ENCODE measurements at places on chromosomes 13 and 19. TPM values are rescaled to one million over a fixed set of nuclear protein-coding genes. Genes with fewer than 3 reads are reported as not detected.

Gene VAV1
- total RNA-seq, result not detected

Gene MEIS3
- total RNA-seq, result 50.3 TPM

Gene KCNN1
- not detected for total RNA-seq

Gene FPR3
- total RNA-seq, result not detected

Gene CD33
- not detected for total RNA-seq

Gene TSSK6
- total RNA-seq, result 1.3 TPM

Gene MIDN
- total RNA-seq, result 62.6 TPM

Gene PLIN5
- total RNA-seq, result not detected

Gene CYP2B6
- not detected for total RNA-seq

Gene SSC5D
- total RNA-seq, result 54.8 TPM

Gene MEDAG
- 0.42 TPM for total RNA-seq

Gene KLF1
- total RNA-seq, result not detected

Gene ZNF208
- total RNA-seq, result not detected

Gene SIGLEC9
- not detected for total RNA-seq

Gene B3GNT3
- total RNA-seq, result not detected

Gene ZNF471
- total RNA-seq, result 2.6 TPM

Gene CRX
- not detected for total RNA-seq

Gene TTYH1
- not detected for total RNA-seq

Gene OR7D2
- total RNA-seq, result not detected

Gene REEP6
- total RNA-seq, result 2.1 TPM

Gene FREM2
- total RNA-seq, result not detected

Gene ATP8B3
- total RNA-seq, result 4.1 TPM

Gene IL12RB1
- total RNA-seq, result not detected

Gene PPP1R13L
- 19.3 TPM for total RNA-seq

Gene SERTM1
- not detected for total RNA-seq

Gene OR10H1
- not detected for total RNA-seq

Gene SYNGR4
- total RNA-seq, result not detected

Gene LIG1
- total RNA-seq, result 34.8 TPM

Gene ZNF28
- 11.4 TPM for total RNA-seq

Gene CHST8
- total RNA-seq, result not detected

Gene PRDX2
- 268 TPM for total RNA-seq
